Ovary (tissue), 10 donors: ENCODE measurements at places on chromosomes 1 and 21. TPM values are rescaled to one million over a fixed set of nuclear protein-coding genes. Genes with fewer than 3 reads are reported as not detected.

OR2T33 gene
- not detected for total RNA-seq

LAD1 gene
- 2.1 TPM for total RNA-seq

GBP1 gene
- 27.1 TPM for total RNA-seq

TMEM240 gene
- total RNA-seq = 6.2 TPM

PDC gene
- not detected for total RNA-seq

OLFM3 gene
- total RNA-seq = not detected

VWA1 gene
- total RNA-seq = 64.9 TPM

ILDR2 gene
- 1.3 TPM for total RNA-seq

UBL4B gene
- not detected for total RNA-seq

GRCh38 chr1:61825393-61825792, 83.1 kb downstream of the PATJ start:
- no peaks in the 10 kb centered on the region for H3K36me3 ChIP-seq
- no peak overlapping the region for H3K27ac ChIP-seq
- H3K4me3 ChIP-seq = no peak overlapping the region
- no peaks in the 10 kb centered on the region for H3K27me3 ChIP-seq
- no peaks in the 10 kb centered on the region for H3K4me1 ChIP-seq

GRCh38 chr1:4121293-4121684, 221.2 kb upstream of the C1orf174 start:
- DNase-seq = no peak
- no peaks in the 10 kb centered on the region for H3K27me3 ChIP-seq
- no peaks in the 10 kb centered on the region for H3K4me1 ChIP-seq
- no peak overlapping the region for H3K4me3 ChIP-seq
- H3K27ac ChIP-seq = no peak overlapping the region

DNA sequence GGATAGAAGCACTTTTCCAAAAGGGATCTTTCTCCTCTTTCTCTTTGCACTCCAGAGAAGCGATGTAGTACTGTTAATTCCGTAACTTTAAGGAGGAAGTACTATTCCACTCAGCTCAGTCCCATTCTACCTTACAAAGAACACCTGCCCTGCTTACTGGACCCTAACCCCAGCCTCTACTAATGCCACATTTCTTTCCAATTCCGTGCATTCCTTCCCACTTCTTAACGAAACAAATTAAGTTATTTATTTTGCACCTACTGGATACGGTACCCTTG, 511 bp downstream of the NDC1 start:
- H3K4me1 ChIP-seq = peaks cover 3% of the 10 kb centered on the region
- peak overlapping the region; percentile 70 for H3K4me3 ChIP-seq
- DNase-seq = no peak
- H3K27me3 ChIP-seq = no peaks in the 10 kb centered on the region
- no peaks in the 10 kb centered on the region for H3K36me3 ChIP-seq

DNA sequence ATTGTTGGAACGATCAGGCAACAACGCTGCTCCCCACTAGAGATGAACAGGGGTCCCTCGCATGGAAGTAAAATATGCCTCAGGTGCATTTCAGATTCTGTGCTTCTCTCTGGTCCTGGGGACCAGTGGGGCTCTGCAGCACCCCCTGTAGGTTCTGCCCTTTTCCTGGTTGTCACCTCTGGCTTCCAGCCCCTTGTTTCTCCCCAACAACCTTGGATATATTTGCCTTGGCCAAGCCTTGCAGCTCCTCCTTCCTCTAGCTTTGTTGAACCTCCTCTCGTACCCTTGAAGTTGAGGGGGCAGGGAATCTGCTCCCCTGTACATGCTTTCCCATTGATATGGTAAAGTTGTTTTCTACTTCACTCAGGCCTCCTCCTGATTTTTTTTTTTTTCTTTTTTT, 5.4 kb upstream of the RGSL1 start:
- H3K4me3 ChIP-seq = no peak overlapping the region
- no peak for DNase-seq
- no peaks in the 10 kb centered on the region for H3K27me3 ChIP-seq
- H3K27ac ChIP-seq = no peak overlapping the region
- no peaks in the 10 kb centered on the region for H3K4me1 ChIP-seq
- no peaks in the 10 kb centered on the region for H3K36me3 ChIP-seq

DNA sequence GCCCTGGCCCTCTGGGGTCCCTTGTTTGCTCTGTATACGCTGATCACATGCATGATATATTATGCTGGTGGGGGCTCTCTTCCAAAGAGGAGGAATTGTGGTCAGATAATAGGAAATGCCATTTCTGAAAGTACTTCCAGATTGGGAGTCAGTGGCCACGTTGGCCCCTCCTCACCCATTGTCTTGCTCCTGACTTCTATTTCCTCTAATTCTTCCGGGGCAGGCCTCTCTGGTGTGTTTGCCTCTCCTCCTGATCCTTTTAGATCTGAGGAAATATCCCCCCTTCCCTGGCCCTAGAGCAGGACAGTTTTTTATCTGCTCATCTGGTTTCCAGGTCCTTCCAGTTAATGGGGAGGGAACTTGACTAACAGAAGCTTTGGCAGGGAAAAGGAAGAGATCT, 2.9 kb downstream of the VANGL2 start:
- H3K4me3 ChIP-seq = no peak overlapping the region
- H3K36me3 ChIP-seq = no peaks in the 10 kb centered on the region
- no peaks in the 10 kb centered on the region for H3K27me3 ChIP-seq
- DNase-seq = no peak

DNA sequence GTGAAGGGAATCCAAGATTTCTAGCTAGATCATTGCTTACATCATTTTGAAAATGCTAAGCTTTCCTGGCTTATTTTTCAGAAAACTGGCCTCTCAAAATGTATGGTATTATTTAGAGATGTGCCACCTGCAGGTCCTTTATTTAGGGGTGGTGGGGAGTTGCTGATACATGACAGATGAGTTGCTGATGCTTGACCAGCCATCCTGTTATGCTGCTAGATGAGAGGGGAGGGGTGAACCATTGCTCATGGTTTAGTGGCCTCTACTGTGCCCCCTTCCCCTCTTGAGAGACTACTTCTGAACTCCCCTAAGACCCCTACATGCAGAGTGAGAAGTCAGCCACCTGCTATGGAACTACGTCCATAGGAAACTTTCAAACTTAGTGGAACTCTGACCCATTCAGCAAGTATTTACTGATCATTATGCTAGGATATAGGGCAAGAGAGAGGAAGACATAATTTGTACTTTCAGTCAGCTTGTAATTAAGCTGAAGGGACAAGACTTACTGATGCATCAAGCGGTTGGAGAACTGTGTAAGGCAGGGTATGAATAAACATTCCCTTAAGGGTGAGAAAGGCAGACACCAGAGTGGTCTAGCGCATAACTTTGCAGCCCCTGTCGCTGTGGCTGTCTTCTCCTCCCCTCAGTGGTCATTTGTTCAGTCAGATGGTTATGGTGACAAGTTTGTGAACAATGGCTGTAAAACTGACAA, 34.6 kb downstream of the SLAMF6 start:
- H3K27me3 ChIP-seq = no peaks in the 10 kb centered on the region
- H3K4me1 ChIP-seq = no peaks in the 10 kb centered on the region
- H3K4me3 ChIP-seq = no peak overlapping the region
- H3K27ac ChIP-seq = no peak overlapping the region
- no peak for DNase-seq

DNA sequence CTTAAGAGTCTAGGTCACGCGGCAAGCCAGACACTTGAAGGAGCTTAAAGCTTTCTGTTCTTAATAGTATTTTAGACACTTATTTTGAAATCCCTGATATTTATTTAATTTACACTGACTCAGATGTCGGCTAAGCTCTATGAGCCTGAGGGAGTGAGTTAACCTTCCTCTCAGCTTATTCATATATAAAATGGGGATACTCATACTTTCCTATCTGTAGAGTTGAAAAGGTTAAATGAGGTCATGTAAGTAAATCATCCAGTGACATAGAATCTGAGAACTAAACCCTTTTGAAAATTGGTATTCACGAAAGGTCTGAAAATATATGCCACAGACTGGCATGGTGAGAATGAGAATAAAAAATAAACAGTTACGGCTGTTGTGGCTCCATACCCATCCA, 1.4 kb upstream of the GPR161 start:
- no peak overlapping the region for H3K27ac ChIP-seq
- DNase-seq = no peak
- H3K4me1 ChIP-seq = peaks cover 6% of the 10 kb centered on the region
- H3K4me3 ChIP-seq = no peak overlapping the region
- no peaks in the 10 kb centered on the region for H3K36me3 ChIP-seq

DNA sequence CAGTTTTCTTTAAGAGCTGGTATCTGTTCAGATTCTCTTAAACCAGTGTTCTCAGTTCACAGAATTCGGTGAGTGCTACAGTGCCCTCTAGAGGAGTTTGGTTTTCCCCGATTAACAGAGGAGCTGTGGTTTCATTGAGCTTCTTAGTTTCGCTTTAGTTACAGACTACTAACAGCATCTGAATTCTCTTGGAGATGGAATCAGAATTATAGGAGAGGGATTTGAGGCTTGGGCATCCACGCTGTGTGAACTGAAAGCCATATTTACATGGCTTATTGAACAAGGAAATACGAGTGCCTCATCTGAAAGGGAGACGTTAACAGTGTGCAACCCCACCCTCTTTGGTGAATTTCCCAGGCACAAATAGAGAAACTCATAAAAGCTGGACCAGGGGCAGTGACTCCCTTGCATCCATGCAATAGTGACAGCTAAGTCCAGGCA, 202.0 kb downstream of the USH2A start:
- H3K4me1 ChIP-seq = no peaks in the 10 kb centered on the region
- no peak overlapping the region for H3K27ac ChIP-seq
- no peaks in the 10 kb centered on the region for H3K27me3 ChIP-seq
- peak overlapping the region; percentile 28 for H3K4me3 ChIP-seq

- H3K27me3 ChIP-seq = no peaks in the 10 kb centered on the region
- no peak for DNase-seq
- H3K36me3 ChIP-seq = no peaks in the 10 kb centered on the region
- no peak overlapping the region for H3K4me3 ChIP-seq
- H3K27ac ChIP-seq = no peak overlapping the region
Observed at GRCh38 chr21:42258885-42259407, 40.0 kb downstream of the ABCG1 start.

DNA sequence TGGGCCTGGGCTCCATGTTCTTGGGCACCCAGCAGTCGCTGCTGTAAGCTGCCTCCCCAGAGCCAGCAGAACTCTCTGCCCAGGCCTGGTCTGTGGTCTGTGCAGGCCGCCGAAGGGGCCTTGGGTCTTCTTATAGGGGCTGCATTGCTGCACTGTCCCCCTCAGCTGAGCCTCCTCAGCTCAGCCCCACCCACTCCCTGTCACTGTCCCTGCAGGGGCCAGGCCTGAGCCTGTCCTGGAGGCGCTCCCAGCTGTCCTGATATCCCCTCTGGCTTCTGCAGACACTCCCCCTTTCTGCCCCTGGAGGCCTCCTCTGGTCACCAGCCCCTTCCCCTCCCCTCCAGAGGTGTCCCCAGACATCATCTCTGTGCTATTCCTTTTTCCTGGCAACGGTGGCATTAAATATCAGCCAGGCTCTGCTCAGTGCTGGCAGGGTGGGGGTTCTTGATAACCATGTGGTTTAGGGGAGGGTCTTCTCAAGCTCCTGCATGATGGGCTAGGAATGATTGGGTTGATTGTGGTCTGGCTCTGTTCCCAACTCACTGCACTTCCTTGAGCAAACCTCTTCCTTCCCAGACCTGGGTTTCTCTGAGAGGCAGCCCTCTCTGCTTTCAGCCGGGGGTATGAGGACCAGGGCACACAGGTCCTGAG, 3.7 kb upstream of the FOXO6 start:
- no peaks in the 10 kb centered on the region for H3K27me3 ChIP-seq
- H3K4me1 ChIP-seq = peaks cover 5% of the 10 kb centered on the region
- H3K27ac ChIP-seq = no peak overlapping the region
- no peaks in the 10 kb centered on the region for H3K36me3 ChIP-seq
- no peak for DNase-seq
- H3K4me3 ChIP-seq = no peak overlapping the region

DNA sequence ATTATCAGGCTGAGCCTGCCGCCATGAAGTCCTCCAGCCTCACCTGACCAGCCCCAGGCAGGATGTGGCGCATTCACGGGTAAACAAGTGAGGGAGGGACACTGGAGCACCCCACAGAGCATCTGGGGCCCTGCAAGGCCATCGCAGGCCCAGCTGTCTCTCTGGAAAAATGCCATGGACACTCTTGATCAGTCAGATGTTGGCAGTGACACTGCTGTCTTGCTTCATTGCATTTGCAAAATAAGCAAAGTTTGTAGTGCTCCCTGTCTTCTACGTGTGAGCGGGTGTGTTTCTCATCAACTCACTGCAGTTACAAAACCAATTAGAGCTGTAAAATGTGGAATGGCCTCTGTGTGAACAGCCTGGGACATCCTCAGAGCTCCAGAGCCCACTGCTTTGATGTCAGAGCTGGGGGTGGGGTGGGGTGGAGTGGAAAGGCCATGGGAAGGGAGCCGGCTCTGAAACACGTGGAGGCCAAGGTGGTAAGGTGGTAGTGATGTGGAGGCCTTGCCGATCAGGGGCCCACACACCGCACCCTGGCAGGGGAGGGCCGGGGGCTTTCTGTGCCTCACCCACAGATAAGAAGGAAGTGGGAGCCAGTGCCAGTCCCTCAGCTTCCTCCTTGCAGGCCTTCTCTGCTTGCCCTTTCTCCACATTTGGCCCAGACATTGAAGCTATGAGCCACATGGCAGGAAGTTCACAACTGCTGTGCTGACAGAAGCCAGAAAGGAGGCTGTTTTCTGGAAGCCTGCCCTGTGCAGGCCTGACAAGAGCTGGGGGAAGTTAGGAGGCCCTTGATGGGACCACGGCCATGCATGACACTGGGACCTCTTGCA, 254.9 kb downstream of the RHOU start:
- no peaks in the 10 kb centered on the region for H3K27me3 ChIP-seq
- peak; percentile 59 for DNase-seq
- H3K27ac ChIP-seq = no peak overlapping the region
- H3K4me3 ChIP-seq = no peak overlapping the region
- H3K4me1 ChIP-seq = peaks cover 17% of the 10 kb centered on the region
- H3K36me3 ChIP-seq = no peaks in the 10 kb centered on the region

- H3K36me3 ChIP-seq = no peaks in the 10 kb centered on the region
- no peaks in the 10 kb centered on the region for H3K27me3 ChIP-seq
- no peak overlapping the region for H3K27ac ChIP-seq
- no peaks in the 10 kb centered on the region for H3K4me1 ChIP-seq
- no peak for DNase-seq
Observed at GRCh38 chr1:178548108-178548507, 35.2 kb downstream of the TEX35 start.

GRCh38 chr1:58358346-58358745, 188.2 kb downstream of the OMA1 start:
- no peaks in the 10 kb centered on the region for H3K4me1 ChIP-seq
- H3K36me3 ChIP-seq = no peaks in the 10 kb centered on the region
- H3K27ac ChIP-seq = no peak overlapping the region
- no peak for DNase-seq
- H3K27me3 ChIP-seq = no peaks in the 10 kb centered on the region

GRCh38 chr1:220775240-220775853, 11.4 kb upstream of the MTARC1 start:
- H3K4me3 ChIP-seq = no peak overlapping the region
- peak; percentile 49 for DNase-seq
- no peaks in the 10 kb centered on the region for H3K36me3 ChIP-seq
- H3K27ac ChIP-seq = no peak overlapping the region
- H3K27me3 ChIP-seq = no peaks in the 10 kb centered on the region
- no peaks in the 10 kb centered on the region for H3K4me1 ChIP-seq

DNA sequence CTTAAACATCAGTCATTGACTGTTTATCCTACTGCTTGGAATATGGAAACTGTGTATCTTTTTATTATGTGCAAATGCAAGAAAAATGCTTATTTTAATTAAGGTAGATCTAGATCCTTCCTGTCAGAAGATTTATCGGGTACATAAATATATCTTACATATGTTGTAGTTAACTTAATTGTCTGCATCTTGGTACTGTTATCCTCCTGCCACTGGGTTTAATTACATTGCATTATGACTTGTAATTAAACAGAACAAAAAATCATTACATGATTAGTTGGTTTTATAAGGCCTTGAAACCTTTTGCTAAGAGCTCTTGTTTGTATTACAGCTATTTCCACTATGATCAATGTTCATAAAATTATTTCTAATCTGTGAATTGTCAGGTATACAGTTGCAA, 211.2 kb downstream of the PTGER3 start:
- DNase-seq = no peak
- H3K27ac ChIP-seq = no peak overlapping the region
- no peaks in the 10 kb centered on the region for H3K4me1 ChIP-seq
- H3K36me3 ChIP-seq = no peaks in the 10 kb centered on the region
- no peak overlapping the region for H3K4me3 ChIP-seq
